CD4-positive, alpha-beta T cell (primary cell): ENCODE measurements at places on chromosomes 1 and 21.

- no peak for DNase-seq
Measured at GRCh38 chr1:22760455-22760854, 49.8 kb downstream of the EPHB2 start.

GRCh38 chr1:79903321-79903720 is 896.8 kb upstream of the ADGRL4 start:
- no peak for DNase-seq

GRCh38 chr1:14630986-14631385 is 32.5 kb downstream of the KAZN start:
- DNase-seq, result no peak

DNA sequence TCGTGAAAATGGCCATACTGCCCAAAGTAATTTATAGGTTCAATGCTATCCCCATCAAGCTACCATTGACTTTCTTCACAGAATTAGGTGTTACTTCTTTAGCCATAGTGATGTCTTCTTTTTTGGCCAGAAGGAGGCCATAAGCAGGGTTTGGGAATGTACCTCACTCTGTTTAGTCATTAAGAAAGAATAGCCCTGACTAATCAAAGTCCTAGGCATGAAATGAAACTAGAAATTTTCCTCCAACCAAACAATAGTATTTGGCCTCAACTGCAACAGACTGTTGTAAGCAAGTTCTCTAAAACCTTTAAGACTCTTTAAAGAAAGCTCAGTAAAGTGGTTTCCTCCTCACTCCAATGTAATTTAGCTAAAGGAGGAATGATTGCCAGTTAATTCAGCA is 163.9 kb downstream of the AKT3 start:
- no peak for DNase-seq

DNA sequence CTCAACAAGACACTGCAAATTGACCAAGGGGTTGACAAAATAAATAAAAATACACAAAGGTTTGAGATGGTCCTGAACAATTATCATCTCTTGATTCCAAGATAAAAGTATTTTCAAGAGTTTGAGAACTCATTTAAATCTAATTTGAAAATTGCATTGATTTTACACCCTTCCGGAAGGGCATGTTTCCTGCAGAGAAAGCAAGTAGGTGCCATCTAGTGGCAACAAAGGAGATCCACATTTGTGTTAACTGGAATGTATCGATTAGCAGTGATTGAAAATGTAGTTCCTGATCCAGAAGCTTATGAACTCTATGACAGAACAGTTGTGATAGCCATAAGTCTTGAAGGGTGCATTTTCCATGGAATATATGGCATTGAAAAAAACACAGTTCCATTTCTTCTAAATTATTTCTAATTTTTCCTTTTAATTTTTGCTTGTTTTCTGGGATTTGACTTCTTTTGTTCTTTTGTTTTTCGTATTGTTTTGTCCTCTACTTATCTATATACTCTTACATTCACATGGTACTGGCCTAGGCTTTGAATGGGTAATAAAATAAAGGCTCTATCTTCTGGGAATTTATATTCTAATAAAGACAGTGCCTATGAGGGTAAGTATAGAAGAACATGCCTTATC is 143.7 kb downstream of the DNM3 start:
- DNase-seq, result no peak

DNA sequence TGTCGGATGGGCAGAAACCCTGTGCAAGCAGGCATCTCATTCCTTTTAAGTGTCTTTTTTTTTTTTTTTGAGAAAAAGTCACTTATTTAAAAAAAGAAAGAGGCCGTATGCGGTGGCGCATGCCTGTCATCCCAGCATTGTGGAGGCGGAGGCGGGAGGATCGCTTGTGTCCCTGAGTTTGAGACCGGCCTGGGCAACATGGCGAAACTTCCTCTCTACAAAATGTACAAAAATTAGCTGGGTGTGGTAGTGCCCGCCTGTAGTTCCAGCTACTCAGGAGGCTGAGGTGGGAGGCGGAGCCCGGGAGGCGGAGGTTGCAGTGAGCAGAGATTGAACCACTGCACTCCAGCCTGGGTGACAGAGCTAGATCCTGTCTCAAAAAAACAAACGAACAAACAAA is 1.7 kb downstream of the GPR137B start:
- no peak for DNase-seq

DNA sequence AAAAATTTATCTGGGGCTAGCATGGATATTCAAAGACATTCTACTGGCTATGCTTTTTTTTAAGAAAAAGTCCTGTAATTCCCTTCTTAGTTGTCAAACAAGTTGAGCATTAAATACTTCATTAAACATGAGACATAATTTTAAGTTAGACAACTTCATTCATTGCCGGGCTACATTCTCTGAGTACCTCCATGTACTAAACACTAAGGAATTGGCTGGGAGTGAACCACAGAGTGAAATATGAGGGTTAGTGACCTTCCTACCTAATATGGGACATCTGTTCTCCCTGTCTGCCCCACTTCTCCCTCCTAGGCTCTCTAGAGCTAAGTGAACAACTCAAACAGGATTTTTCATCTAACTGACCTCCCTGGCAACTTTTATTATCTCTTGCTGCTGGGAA is 370.4 kb downstream of the VAV3 start:
- no peak for DNase-seq

DNA sequence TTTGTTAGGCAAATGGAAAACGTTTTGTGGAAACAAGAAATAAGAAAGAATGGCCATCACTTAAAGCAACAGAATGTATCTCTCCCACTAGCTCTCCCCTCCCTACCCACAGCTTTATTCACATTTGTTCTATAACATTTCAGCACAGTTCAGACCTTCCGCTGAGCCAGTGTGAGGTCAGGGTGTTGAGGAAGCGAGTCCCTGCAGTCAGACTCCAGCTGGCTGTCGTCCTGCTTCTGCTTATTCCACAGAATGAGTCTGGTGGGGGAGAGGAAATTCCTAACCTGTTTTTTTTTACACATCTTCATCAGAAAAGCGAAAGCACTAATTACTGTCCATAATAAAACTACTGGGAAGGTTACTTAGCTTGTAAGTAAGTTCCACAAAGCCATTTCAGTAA is 39.0 kb downstream of the MRPL39 start:
- DNase-seq, result no peak

DNA sequence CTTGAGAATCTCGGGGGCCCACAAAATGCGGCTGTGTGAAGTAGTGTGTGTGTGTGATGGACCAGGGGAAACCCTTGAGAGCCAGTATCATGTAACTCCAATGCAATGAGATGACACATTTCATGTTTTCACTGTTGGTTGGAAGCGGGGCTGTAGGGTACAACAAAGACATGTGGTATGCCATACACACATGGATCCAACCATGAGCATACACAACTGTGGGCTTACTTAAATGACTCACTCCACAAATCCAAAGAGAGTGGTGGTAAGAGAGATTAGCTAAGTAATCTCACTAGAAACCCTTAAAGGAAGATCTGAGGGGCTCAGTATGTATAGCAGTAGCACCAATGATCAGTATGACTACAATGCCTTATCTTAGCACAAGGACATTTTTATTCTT is 225.7 kb downstream of the SIPA1L2 start:
- DNase-seq, result no peak

DNA sequence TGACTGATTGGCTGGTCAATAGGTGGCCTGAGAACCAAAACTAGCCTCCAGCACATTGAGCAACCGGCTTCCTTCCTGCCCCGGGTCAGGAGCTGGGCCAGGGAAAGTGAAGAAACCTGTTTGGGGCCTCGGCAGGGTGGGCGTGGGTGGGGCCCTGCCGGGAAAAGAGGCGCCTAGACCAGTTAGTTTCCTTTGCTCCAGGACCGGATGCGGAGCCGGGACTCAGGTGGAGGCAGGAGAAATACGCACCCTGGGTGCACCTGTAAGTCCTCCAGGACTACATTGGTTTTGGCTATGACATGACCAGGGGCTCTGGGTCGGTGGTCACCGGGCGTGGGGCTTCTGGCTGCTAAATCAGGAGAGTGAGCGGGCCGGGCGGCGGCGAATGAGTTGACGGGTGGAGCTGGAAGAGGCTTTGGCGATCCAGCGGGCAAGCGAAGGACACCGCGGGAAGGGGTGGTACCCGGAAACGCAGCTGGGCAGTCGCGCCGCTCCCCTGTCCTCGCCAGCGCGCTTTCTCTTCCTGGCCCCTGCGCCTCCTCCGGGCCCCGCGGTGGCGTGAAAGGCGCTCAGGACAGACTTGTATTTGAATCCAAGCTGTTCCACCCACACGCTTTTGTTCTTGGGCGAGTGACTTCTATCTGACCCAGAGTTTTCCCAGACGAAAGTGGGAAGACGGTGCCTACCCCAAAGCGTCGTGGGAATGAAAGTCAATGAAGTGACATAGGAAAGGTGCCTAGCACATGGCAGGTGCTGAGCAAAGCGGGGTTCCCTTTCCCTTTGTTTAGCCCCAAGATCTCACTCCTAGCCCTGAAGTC is 30.6 kb upstream of the JUN start:
- DNase-seq, result no peak

DNA sequence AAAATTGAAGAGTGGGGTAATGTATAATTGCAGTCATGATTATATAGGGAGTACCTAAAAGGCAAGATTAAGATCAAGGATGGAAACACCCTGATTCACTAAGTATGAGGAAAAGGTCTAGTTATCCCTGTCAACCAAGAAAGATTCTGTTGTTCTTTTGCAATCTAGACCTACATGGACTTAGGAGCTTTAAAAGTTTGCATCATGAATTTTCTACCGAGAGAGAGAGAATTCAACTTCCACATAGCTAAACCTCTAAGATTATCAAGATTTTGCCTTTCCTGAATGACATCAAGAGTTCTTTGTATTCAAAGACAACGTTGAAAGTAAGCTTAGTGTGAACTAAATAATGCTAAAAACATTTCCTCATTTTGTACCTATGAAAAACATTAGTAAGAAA is 78.8 kb upstream of the RBM34 start:
- no peak for DNase-seq

DNA sequence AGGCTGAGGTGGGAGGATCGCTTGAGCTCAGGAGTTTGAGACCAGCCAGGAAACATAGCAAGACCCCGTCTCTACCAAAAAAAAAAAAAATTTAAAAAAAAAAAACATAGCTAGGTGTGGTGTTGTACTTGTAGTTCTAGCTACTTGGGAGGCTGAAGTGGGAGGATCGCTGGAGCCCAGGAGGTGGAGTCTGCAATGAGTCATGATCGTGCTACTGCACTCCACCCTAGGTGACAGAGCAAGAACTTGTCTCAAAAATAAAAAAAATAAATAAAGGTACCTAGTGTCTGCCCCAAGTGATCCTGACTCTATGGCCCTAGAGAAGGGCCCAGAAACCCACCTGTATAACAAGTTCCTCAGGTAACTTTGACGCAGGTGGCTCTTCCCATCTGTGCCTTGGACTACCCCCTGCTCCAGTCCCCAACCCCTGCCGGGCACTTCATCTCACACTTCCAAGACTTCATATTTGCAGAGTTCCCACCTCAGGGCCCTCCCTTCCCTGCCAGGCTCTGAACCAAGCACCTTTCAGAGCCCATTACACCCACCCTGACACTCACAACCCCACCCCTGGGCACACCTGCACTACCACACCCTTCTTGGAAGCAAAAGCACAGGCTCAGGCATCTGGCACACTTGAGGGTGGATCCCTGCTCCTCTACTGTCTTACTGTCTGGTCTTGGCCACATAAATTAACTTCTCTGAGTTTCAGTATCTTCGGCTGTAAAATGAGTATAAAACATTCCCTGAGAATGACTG is 80.2 kb upstream of the KLHDC7A start:
- DNase-seq, result no peak

DNA sequence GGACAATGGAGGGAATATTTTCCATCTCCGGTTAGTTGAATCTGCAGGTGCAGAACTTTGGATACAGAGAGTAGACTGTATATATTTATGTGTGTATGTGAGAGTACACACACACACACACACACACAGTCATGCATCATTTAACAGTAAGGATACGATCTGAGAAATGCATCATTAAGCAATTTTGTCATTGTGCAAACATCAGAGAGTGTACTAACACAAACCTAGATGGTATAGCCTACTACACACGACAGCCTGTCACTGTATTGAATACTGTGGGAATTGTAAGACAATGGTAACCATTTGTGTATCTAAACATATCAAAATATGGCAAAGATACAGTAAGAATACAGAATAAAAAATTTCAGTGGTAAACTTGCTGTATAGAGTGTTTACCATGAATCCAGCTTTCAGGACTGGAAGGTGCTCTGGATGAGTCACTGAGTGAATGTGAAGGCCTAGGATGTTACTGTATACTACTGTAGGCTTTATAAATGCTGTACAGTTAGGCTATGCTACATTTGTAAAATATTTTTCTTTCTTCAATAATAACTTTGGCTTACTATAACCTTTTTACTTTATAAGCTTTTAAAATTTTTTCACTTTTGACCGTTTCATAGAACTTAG is 138.5 kb downstream of the ZZZ3 start:
- DNase-seq, result no peak
